ENCODE measurements at places on chromosomes 12 and 14.

DNA sequence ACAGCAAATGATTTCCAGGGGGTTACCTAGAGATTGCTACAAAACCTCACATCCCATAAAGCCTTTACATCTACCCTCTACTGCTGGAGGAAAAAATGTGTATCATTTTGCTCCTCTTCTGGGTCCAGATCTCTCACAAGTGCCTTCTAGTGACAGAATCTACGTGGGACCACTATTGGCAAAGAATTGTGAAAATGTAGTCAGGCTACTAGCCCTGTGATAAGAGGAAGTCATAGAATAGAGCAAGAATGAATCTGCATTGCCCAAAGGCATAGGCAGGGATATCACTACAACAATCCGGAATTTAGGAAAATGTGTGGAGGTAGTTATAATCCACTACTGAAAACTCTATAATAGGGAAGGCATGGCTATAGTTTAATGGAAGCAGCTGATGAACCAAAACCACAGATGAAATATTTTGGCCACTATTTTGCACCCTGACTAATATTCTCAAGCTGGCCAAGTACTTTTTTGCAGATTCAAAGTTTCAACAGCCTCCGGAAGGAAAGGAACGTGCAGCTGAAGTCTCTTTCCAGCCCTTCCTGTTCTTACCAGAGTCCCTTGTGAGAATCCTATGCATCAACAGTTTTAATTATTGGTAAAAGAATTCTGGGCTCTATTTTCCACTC, 176.8 kb downstream of the PHLDA1 start:
- no peak for DNase-seq

DNA sequence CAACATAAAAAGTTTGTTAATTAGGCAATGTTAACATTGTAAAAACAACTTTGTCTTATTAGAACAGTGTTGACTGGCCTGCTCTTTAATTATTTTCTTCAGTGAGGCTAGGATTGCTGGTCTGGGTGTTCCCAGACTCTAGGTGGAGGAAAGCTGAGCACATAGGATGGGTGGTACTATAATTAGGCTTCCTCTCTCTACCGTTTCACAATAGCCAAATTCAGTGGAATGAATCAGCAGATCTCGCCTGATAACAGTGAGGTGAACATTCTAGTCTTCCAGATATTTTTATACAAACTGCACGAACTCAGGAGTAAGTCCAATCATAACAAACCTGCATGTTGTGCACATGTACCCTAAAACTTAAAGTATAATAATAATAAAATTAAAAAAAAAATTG, 11.9 kb downstream of the PTGDR start:
- no peak for DNase-seq

GRCh38 chr12:127175361-127175760, 1091.6 kb upstream of the TMEM132C start:
- DNase-seq: no peak

DNA sequence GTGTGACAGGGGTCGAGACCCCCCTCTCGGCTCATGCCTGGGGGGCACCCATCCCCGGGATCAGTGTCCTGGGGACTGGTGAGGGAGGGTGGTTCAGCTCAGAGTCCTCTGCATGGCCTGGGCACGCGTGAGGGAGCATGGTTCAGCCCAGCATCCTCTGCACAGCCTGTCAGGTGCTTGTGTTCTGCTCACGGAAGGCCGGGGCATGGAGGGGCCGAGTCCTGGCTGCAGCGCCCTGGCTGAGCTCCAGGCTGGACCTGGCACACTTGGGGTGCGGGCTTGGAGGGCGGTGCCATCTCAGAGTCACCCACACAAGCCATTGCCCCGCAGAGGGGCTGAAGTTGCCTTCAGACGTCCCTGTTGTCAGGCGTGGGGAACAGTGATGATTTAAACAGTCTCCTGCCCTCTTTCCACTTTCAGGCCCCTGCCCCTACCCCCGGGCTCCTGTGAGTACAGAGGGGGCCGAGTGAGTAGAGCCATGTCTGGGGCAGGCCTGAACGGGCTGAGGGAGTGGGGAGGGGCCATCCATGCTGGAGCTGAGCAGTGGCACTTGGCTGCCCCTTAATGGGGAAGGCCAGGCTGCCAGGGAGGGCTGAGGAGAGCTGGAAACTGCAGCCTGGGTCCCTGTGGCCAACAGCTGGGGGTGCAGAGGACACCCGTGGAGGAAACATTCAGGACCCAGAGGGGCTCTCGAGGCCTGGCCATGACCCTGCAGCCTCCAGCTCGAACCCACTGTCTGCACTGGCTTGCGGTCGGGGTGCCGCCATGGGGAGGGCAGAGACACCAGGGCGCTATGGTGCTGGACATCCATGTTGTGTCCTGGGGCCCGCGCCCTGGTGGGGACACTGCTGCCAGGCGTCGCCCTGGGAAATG, 22.5 kb downstream of the FBRSL1 start:
- DNase-seq: no peak

DNA sequence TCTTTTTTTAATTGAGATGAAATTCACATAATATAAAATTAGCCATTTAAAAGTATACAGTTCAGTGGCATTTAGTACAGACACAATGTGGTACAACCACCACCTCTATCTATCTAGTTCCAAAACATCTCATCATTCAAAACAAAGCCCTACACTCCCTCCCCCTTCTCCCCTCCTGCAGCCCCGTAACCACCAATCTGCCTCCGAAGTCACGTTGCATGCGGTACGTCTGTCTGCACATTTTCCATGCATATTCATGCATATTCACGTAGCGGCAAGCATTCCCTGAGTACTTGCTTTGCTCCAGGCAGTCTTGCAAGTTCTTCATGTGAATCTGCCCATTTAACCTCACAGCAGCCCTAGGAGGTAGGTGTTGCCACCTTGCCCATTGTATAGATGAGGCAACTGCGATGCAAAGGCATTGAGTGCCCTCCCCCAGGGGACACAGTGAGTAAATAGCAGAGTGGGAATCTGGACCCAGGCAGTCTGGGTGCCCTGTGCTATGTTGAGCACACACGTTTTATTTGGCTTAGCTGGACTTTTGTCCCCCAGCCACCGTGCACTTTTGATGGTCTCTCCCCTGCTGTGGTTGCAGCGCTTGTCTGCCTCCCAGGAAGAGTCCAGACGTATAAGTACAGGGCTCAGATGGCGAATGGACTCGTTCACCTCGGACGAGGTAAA, 43.4 kb downstream of the RIN3 start:
- DNase-seq: no peak

DNA sequence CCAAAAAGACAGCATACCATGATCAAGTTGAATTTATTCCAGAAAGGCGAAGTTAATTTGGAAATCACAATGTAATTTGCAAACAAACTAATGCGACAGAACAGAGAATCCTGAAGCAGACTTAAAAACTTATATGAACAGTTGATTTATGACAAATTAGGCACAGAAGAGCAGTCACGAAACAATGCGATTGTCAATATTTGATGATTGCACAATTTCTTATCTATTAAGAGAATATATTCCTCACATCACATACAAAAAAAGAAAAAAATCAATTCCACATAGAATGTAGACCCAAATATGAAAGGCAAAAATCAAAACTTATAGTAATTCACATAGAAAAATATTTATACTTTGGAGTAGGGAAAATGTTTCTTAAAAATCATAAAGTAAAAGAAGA, 28.9 kb downstream of the COX16 start:
- no peak for DNase-seq

GRCh38 chr12:57753756-57754337, 1.1 kb upstream of the MARCHF9 start:
- no peak for DNase-seq

- DNase-seq: no peak
Observed at GRCh38 chr12:49917166-49917787, 13.6 kb upstream of the FAIM2 start.

DNA sequence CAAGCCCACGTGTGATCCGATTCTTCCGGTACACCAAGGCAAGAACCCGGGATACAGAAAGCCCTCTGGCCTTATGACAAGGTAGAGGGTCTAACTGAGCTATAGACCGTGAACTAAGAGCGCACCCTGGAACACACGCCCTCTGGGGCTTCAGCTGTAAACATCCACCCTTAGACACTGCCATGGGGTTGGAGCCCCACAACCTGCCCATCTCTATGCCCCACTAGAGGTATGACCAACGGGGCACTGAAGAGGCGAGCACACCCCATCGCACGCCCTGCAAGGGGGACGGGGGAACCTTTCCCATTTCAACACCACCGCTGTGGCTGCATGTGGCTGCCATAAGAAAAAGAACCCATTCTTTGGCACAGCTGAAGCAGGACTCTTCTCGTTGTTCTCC, 1206.0 kb upstream of the TMEM132C start:
- no peak for DNase-seq

DNA sequence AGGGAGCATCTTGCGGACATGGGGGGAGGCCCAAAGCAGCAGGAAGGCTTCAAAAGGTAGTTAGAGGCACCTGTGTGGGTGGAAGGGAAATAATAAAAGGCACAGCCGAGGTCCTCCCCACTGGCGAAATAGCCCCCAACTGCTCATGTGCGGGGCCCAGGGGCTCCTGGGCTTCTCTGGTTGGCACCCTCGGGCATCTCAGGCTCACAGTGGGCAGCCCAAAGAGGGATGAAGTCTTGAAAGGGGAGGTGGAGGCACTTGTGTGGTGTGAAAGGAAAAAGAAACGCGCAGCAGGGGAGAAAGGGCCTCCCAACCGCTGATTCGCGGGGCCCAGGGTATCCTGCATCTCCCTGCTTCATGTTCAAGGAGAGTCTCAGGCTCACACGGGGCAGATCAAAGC, 579.4 kb downstream of the ALG10 start:
- DNase-seq: no peak

DNA sequence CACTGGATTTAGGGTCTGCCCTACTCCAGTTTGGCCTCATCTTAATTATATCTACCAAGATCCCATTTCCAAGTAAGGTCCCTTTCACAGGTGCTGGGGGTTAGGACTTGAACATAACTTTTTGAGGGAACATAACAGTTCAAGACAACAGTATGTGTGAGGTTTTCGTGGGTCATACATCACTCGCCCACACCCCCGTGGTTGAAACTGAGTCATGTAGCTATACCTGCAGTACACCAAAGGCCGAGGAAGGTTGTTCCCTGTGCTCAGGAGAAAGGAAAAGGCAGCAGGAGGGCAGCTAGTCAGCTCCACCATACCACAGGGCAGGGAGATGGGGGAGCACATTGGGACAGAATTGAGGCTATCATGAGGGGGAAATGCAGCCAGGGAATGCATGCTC, 167.0 kb downstream of the PPM1H start:
- no peak for DNase-seq

GRCh38 chr12:110065540-110065939, 17.2 kb upstream of the C12orf76 start:
- no peak for DNase-seq

DNA sequence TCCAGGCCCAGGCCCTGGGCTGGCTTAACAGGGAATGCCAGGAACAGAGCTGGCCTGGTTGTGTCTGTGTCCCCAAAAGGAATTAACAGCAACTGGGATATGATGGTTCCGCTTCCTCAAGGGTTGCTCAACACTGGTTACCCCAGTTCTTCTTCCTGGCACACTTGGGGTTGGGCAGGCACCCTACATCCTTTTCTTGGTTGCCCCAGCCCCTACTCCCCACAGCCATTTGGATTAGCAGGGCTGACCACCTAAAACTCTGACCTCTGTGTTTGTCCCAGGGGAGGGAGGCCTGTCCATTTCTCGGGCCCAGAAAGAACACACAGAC, 30.8 kb downstream of the NCKAP5L start:
- DNase-seq: no peak

GRCh38 chr12:122961531-122962329, 4.5 kb downstream of the ABCB9 start:
- DNase-seq: peak; percentile 8

DNA sequence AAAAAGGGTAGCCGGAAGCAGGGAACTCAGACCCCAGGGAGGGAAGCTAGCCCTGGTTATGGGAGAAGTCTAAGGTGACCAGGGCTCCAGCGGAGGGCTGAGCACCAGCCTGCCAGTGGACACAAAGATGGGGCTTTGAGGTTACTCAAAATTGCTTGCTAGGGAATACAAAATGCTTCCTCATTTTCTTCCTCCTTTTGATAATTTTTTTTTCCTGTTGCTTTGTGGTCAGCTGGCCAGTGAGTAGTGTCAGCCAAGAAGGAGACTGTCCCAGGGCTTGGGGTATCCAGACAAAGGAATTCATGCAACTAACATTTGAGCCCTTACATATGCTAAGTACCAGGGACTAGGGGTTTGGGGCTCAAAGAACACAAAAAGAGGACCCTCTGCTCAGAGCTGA, 206.2 kb downstream of the PPM1H start:
- no peak for DNase-seq

DNA sequence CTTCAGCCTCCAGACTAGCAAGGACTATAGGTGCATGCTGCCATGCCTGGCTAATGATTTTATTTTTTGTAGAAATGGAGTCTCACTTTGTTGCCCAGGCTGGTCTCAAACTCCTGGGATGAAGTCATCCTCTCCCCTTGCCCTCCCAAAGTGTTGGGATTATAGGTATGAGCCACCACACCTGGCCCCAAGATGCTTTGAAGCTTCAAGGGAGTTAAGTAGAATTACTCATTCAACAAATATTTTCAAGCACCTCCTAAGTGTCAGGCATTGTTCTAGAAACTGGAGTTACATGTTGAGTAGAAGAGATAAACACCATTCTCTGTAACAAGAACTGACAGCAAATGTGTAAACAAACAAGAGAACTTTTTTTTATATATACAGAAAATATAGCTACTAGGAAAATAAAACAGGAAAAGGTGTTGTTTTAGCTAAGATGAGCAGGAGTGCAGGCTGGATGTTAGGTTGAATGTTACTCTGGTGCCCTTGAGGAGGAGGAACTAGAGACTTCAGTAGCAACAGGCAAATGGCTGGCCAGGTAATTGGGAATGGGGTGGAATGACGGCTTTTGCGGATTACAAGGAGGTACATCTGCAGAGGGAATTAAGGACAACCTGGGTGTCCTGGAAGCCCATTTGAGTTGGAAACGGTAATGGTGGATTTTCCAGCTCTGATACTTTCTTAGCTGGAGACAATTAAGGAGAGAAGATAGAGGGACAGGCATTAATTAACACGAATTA, 32.0 kb upstream of the CFAP54 start:
- DNase-seq: no peak
